Activated T-helper 17 cell treated with anti-CD3 and anti-CD28 coated beads, Interleukin-2, amount 50 U/mL, for 72 hours (primary cell): ENCODE measurements at places on chromosomes 6 and 20.

- ATAC-seq: no peak
Measured at GRCh38 chr6:158417760-158418098, 105.5 kb downstream of the TULP4 start.

DNA sequence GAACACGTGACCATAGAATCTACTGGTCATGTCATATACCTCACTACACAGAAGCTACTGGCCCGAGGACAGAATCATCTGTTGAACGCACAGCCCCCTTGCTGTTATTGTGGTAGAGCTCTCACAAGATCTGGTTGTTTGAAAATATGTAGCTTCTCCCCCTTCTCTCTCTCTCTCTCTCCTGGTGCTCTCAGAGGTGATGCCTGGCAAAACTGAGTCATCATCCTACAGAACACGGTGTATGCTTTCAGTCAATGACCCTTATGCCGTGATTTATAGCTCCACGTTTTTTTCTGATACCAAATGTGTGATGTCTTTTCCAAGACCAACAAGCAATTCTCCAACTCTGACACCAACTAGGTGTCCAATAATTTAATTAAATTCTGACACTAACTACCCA lies 13.0 kb upstream of the RBM24 start:
- no peak for ATAC-seq

DNA sequence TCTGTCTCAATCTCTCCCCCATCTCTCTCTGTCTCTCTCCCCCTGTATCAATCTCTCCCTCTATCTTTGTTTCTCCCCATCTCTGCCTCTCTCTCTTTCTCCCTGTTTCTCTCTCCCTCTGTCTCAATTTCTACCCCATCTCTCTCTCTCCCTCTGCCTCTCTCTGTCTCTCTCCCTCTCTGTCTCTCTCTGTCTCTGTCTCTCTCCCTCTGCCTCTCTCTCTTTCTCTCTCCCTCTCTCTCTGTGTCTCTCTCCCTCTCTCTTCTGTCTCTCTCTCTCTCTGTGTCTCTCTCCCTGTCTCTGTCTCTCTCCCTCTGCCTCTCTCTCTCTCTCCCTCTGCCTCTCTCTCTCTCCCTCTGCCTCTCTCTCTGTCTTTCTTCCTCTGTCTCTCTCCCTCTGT lies 62.6 kb downstream of the DACT2 start:
- no peak for ATAC-seq

GRCh38 chr6:2688401-2689064 lies 62.2 kb downstream of the MYLK4 start:
- peak; percentile 82 for ATAC-seq

GRCh38 chr6:117958536-117958935 lies 51.5 kb downstream of the SLC35F1 start:
- no peak for ATAC-seq

- no peak for ATAC-seq
Measured at GRCh38 chr20:21272679-21273078, 30.5 kb upstream of the XRN2 start.

DNA sequence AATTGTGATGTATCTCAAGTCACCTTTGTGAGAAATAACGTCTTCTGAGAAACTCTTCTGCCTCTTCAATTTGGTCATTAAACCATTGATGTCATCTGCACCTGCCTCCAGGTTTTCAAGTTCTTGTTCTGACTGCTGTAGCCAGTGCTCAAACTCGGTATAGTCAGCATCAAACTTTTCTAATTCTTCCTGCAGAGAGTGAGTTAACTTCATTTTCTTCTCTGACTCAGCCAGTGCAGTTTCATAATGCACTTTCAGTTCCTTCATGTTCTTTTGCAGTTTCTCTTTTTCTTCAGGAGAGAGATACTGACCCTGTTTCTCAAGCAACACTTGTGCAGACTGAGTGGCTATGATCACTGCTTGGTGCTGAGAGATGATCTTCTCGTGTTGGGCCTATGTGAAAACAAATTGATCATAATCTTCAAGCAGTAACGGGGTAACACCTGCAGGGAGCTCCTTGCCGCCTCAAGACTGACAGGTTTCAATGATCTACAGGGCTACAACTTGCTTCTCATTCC lies 48.8 kb downstream of the DST start:
- ATAC-seq: peak; percentile 94

- peak; percentile 97 for ATAC-seq
Measured at GRCh38 chr6:155050311-155050710, 55.2 kb downstream of the TIAM2 start.

DNA sequence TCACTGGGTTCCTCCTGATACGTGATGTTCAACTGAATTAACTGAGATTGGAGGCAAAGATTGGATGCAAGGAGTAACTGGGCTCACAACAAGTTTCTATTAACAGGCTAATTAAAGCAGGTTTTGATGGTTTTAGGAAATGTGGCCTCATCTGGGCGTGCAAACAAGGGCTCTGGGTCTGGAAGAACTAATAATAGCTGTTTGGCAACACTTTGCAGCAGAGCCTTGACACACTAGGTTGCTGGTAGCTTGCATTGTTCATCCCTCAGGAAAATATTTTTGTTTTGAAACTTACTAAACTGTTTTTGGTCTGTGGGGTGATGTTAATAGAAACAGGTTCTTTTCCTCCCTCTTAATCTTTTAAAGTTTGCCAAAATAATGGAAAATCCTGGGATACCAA lies 117.2 kb upstream of the CD93 start:
- ATAC-seq: no peak

GRCh38 chr6:153401751-153402150 lies 270.7 kb upstream of the RGS17 start:
- ATAC-seq: no peak

- ATAC-seq: no peak
Measured at GRCh38 chr6:15512126-15512525, 150.7 kb downstream of the DTNBP1 start.

DNA sequence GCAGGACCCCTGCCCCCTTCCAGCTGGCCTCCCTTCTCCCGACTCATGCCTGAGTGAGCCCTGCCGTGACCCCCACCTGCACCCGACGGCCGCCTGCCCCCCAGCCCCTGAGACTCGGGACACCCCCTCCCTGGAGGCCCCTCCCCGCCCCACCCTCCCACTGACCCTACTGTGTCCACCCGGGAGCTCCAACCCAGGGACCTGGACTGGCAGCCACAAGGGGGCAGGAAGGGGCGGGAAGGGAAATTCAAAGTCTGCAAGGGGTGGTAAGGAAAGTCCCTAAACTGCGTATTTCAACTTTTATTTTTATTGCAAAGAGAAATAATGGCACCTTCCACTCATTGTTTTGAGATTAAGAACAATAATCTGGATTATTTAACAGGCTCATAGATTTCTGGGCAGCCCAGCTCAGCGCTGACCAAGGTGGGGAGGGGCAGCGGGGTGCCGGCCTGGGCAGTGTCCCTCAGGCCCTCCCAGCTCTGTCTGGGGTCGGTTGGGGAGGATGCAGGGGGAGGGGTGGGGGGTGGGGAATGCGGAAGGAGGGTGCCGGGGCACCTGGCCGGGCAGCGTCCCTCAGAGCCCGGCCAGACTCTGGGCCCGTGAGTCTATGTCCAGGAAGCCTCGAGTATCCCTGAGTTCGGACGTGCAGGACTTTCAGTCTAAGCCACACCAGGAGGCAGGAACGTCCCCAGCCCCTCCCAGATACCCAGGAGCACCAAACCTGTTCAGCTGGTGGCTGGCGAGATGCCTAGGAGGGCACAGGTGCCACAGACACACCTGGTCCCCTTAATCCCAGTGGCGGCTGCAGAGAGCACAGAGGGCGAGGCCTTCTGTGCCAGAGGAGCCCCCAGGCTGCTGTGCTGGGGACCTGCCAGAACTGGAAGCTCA lies 1.3 kb upstream of the PTK6 start:
- peak; percentile 8 for ATAC-seq

DNA sequence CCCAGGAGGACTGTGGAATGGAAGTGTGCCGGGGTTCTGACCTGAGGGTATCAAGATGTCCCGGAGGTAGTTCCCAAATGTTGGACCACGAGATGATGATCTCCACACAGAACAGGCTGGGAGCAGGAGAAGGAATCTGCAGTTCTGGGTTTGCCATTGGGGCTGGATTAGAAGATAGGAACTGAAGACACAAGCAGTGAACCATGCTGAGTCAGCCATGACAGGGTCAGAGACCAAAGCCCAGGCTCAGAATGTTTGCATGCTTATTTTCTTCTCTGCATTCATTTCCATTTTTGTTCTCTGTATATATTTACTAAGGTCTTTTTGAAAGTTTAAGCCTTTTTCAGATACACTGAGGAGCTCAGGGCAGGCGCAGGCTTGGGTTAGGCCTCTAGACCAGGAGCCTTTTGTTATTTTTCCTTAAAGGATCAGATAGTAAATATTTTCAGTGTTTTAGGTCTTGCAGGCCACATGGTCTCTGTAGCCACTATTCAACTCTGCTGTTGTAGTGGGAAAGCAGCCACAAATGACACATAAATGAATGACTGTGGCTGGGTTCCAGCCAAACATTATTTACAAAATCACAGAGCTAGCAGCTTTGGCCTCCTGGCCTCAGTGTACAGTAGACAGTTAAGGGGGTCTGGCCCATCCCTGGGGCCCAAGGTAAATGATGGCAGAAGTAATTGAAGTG lies 28.5 kb downstream of the SLC35D3 start:
- ATAC-seq: no peak

DNA sequence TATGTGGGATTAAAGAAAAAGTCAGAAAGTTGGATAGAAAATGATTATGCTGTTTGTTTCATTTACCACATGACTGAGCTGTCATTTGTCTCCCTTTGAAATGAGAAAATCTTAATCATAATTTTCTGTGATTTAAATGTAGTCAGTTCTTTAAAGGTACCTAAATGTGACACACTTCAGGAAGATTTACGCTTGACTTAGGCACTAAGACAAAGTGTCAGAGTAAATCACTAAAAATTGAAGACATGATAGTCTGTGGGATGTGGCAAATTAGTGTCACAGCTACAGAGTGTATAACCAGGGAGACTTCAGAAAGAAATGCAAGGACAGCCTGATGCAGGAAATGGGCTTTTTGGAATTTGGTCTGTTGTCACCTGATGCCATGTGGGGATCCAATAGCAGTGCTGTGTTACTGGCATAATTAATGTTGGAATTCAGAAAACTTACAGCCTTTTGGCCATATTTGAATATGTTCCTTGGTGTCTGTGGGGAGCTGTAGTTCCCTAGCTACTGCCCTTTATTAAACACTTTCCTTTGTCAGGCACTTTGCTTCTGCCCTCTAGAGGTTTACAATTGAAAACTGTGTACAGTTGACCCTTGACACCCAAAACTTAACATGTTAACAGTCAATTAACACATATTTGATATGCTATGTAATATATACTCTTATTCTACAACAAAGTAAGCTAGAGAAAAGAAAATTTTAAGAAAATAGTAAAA lies 493.8 kb downstream of the UTRN start:
- no peak for ATAC-seq

- ATAC-seq: no peak
Measured at GRCh38 chr6:2791450-2791974, 26.3 kb downstream of the WRNIP1 start.

- ATAC-seq: no peak
Measured at GRCh38 chr6:52566201-52566600, 10.7 kb downstream of the TRAM2 start.

GRCh38 chr6:129643176-129643575 lies 66.8 kb downstream of the ARHGAP18 start:
- no peak for ATAC-seq

GRCh38 chr6:15431762-15432483 lies 186.1 kb downstream of the JARID2 start:
- no peak for ATAC-seq

GRCh38 chr6:167697316-167697715 lies 129.4 kb upstream of the AFDN start:
- no peak for ATAC-seq

DNA sequence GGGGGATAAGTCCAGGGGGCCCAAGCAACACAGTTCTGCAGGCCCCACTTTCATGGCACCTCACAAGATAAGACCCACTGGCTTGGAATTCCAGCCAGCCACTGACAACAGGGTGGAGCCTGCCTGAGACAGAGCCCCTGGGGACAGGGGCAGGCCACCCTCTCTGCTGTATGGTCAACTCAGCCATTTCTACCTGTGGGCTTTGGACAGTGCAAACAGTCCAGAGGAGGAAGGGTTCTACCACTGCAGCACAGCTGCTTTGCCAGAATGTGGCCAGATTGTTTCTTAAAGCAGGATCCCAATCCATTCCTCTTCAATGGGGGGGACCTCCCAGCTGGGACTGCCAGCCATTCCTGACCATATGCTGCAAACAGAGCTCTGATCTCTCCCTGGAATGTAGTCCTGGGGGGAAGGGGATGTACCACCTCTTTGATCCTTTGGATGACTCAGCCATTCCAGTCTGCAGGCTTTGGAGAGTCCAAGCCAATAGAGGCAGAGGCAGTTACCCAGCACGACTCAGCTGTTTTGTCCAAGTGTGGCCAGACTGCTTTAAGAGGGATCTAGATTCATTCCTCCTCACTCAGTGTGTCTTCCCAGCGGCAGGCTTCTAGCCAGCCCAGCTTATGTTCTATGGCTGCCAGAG lies 842.2 kb downstream of the EPHA7 start:
- ATAC-seq: no peak

DNA sequence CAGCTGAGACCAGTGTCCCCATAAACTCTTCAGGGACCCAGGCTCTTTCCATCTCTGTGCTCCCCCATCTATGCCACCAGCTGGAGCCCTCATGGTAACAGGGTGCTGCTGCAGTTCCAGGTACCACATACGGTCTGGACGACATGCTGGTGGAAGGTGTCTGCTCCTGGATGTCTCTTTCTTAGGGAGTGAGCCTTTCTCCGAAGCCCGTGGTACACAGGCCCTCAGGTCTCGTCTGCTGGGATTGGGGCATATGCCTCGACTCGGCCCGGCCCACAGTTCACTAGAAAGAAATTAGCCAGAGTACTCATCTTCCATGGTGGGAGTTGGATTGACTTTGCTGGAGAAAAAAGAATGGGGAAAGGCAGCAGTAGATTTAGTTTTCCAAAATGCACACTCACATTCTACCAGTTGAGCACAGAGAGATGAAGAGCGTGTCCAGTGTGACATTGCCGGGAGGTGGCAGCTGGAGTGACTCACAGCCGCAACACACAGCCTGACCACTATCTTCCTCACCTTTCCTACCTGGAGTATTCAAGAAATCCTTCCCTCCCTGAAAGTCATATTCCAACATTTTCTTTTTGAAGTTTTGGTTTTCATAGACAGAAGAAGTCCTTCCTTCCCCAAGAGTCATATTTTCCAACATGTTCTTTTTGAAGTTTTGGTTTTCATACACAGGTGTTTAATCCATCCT lies 18.6 kb upstream of the SPO11 start:
- ATAC-seq: no peak

- no peak for ATAC-seq
Measured at GRCh38 chr20:51310216-51310615, 232.3 kb downstream of the NFATC2 start.

GRCh38 chr20:40471261-40471629 lies 217.8 kb downstream of the MAFB start:
- ATAC-seq: no peak
